ENCODE measurements at places on chromosomes 2 and 18.

GRCh38 chr2:226489775-226490541, 309.7 kb downstream of the IRS1 start:
- no peak for DNase-seq

DNA sequence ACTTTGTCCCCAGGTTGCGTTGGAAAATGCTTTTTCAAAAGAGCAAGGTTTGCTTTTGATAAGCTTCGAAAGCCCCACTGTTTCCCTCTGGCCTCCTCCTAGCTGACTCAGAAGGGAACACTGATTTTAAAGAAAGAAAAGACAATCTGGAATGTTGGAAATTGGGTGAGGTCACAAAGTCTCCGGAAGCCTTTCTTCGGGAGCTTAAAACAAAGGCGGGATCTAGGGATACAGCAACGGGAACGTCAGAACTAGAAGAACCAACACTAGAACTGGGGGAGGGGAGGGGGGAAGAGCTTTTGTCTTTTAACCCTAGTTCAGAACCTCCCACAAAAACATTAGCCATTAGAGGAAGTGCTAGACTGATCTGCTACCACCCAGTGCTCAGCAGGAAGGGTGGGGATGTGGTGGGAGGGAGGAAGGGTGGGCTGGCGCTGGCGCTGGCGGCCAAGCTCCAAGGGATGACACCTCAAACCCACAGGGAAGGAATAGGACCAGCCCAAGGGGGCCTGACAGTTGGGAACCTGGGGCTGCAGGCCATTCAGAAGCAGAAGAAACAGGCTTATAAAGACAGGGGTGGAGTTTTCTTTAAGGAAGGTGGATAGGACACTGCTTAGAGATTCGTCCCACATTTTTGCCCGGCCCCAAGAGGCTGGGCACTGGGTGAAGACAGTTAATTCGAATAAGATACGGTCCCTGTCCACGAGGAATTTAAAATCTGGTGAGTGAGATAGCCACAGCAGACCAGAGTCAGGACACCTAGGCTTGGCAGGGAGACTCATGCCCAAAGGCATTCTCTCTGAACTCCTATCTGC, 1.7 kb downstream of the TMSB10 start:
- DNase-seq = peak; percentile 18

DNA sequence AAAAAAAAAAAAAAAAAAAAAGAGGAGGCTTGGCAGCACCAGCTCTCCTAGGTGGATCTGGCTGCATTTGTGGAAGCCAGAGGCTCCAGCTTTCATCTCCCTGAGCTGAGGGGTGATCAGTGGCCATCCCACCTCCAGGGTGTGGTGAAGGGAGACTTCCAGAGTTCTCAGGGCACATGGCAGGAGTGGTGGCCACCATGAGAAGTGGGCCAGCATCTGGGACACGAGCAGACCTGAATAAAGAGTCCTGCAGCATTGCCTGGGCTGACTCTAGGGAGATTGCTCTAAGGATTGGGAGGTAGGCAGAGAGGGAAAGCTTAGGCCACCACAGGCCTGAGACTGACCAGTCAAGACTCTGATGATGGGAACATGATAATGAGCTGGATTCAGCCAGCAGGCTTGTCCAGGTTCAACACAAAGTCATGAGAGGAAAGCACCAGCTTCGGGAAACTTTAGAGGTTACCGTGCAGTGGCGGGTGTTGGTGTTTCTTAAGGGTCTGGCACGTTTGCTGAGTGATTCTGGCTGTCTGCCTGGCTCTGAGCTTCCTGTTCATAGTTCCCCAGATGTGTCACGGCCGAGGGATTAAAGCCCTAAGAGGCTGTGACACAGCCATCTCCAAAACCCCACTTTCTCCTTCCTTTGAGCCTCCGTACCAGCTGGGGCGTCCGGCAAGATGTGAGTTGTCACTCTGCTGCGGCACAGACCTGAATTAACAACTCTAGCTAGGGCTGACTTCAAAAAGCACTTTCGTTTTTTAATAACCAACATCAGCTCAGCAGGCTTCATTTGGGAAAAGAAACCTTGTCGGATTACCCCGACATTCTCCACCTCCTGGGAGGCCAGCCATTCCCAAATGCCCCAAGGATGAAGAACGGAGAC, 38.3 kb upstream of the IL1R1 start:
- DNase-seq = no peak

DNA sequence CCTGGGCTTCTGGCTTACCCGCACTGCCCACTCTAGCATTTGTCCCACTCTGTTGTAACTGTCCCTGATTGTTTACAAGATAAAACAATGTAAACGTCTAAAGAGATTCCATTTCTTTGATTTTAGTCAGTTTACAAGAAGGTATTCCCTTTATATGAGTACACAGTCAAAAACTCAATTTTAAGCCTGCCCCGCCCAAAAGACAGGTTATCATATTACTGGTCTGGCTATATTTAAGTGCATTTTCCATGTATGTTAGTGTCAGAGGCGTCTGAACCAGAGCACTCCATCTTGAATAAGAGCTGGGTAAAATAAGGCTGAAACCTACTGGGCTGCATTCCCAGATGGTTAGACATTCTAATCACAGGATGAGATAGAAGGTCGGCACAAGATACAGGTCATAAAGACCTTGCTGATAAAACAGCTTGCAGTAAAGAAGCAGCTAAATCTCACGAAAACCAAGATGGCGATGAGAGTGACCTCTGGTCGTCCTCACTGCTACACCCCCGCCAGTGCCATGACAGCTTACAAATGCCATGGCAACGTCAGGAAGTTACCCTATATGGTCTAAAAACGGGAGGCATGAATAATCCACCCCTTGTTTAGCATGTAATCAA, 15.0 kb downstream of the GPR45 start:
- DNase-seq = no peak

DNA sequence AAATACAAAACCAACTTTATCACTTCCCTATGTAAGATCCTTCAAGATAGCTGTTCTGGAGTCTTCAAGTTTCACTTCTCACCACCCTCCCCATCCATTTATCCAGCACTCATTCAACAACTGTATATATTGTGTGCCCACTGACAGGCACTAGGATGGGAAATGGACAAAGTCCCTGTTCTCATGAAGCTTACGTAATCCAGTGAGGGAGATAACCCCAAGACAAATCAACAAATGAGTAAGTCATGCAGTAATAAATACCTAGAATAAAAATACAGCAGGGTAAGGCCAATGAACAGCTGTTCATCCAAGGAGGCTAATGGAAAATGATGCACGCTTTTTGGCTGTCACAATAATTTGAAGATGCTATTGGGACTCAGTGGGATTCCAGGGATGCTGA, 133.8 kb downstream of the MEMO1 start:
- no peak for DNase-seq

DNA sequence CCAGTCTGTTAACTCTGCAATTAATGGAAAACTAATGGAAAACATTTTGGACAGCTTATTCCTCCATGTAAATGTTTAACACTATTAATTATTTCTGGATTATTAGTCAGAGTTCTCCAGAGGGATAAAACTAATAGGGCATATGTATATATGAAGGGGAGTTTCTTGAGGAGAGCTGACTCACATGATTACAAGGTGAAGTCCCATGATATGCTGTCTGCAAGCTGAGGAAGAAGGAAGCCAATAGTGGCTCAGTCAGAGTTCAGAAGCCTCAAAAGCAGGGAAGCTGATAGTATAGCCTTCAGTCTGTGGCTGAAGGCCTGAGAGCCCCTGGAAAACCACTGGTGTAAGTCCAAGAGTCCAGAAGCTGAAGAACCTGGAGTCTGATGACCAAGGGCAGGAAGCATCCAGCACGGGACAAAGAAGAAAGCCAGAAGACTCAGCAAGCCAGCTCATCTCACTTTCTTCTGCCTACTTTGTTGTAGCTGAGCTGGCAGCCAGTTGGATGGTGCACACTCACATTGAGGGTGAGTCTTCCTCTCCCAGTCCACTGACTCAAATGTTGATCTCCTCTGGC, 136.0 kb downstream of the PTH2R start:
- DNase-seq = no peak

- no peak for DNase-seq
Measured at GRCh38 chr18:25814841-25815458, 275.5 kb downstream of the SS18 start.

Measured in anterior cingulate cortex (tissue), 58 donors.